Naive thymus-derived CD4-positive, alpha-beta T cell (primary cell): ENCODE measurements at places on chromosomes 3 and 15.

DNA sequence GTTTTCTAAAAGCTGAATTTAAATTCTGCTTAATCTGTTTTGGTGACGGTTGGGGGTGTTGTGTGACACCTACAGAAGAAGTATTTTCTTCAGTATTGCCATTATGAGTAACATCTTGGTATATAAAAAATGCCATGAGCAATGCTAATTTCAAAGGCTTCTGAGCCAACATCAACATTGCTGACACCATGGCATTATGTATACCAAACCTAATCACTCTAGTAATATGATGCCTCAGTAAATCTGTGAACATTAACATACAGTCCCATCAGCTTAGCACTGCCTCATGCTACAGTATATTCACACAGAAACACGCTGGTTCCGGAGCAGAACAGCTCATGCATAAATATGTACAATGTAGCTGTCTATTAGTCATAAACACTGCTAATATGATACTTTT is 75.8 kb downstream of the ZPLD1 start:
- DNase-seq = no peak

- no peak for DNase-seq
These were observed 441.7 kb downstream of the EPHA6 start for GRCh38 chr3:97256060-97256459.

GRCh38 chr15:56918046-56918938 is at the start of gene TCF12:
Gene TCF12 (plus strand): TSS chr15:56918644. CDS start chr15:56919914, 1,270 bp downstream.
- peak; percentile 89 for DNase-seq

GRCh38 chr3:196599734-196600128 is 31.3 kb downstream of the FBXO45 start:
- no peak for DNase-seq

DNA sequence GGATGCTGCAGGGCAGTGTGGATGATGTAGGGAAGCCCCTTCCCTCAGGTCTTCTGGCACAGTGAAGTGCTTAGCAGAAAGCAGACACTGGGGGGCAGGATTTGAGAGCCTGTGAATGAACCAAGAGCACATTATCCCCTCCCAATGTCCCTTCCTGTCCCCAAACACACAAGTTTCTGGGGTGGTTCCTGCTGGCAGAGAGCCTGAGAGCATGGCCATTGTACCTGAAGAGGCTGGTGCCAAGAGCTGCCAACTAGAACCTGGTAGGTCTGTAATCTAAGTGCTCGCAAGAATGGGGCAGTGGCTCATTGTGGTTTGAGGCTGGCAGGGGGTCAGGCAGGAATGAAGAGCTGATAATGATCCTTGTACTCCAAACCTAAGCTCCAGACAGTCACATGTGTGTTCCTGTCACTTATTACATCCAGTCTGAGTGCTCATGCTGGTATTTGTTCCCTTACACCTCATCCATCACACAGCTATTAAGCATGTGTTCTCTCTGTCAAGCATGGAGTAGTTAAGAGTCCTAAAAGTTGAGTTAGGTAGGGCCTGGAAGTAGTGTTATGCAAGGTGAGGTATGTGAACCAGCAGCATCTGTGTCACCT is 6.7 kb upstream of the CCR1 start:
- DNase-seq = no peak

- no peak for DNase-seq
These were observed 91.3 kb upstream of the UBE2E2 start for GRCh38 chr3:23111797-23112196.
